ENCODE measurements at places on chromosomes 4 and X.

DNA sequence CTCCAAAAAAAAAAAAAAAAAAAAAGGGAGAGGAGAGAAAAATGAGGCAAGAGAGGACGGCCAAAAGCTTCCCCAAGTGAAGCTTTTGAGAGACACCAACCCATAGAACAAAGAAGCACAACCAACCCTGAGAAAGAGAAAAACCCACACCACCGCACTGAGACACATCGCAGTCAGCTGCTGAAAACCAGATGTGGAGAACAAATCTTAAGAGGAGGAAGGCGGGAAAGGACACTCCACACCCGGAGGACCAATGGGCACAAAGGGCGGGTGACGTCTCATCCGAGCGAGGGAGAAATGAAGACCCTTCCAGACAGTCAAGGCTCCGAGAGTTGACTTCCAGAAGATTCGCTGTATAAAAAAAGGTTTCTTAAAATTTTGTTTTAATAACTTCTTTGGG, 112.1 kb downstream of the AFAP1 start:
- no peak for DNase-seq

GRCh38 chrX:13215729-13216128, 104.1 kb downstream of the ATXN3L start:
- no peak for DNase-seq

- DNase-seq = no peak
These were observed 40.4 kb upstream of the MAOA start for GRCh38 chrX:43615660-43616059.

GRCh38 chrX:12955882-12956703, 18.8 kb upstream of the TMSB4X start:
- no peak for DNase-seq

DNA sequence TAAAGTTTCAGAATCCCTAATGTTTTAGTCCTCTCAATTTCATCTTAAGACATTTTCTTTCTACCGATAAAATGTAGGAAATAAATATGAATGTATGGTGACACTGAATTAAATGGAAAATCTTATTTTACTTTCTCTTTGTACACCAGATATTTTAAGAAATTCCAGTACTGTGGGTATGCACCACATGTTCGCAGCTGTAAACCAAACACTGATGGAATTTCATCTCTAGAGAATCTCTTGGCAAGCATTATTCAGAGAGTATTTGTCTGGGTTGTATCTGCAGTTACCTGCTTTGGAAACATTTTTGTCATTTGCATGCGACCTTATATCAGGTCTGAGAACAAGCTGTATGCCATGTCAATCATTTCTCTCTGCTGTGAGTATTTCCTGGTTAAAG, 26.9 kb downstream of the C4orf46 start:
- DNase-seq = no peak

DNA sequence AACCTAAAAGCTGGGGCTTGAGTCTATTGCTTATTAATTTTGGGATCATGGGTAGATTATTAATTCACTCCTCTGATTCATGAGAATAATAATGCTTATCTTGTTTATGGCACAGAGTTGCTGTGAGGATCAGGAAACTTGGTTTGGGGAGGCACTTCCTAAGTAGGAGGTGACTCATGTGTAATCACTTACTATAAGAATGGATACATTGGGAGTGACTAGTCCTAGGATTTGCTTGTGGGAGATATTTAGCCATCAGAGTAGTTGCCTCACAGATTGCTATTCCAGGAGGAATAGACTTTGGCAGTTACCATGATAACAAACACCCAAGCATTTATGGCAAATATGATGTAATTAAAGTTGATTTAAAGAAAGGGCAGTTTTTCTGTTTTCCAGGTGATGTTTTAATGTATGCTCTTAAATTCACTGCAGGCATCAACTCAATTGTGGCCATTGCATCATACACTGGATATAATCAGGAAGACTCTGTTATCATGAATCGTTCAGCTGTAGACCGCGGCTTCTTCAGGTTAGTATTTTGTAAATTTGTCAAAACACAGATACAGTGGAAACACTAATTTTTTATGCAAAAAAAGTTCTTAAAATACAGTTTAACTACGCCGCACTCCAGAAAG, 41.9 kb downstream of the POLR2B start:
- no peak for DNase-seq

DNA sequence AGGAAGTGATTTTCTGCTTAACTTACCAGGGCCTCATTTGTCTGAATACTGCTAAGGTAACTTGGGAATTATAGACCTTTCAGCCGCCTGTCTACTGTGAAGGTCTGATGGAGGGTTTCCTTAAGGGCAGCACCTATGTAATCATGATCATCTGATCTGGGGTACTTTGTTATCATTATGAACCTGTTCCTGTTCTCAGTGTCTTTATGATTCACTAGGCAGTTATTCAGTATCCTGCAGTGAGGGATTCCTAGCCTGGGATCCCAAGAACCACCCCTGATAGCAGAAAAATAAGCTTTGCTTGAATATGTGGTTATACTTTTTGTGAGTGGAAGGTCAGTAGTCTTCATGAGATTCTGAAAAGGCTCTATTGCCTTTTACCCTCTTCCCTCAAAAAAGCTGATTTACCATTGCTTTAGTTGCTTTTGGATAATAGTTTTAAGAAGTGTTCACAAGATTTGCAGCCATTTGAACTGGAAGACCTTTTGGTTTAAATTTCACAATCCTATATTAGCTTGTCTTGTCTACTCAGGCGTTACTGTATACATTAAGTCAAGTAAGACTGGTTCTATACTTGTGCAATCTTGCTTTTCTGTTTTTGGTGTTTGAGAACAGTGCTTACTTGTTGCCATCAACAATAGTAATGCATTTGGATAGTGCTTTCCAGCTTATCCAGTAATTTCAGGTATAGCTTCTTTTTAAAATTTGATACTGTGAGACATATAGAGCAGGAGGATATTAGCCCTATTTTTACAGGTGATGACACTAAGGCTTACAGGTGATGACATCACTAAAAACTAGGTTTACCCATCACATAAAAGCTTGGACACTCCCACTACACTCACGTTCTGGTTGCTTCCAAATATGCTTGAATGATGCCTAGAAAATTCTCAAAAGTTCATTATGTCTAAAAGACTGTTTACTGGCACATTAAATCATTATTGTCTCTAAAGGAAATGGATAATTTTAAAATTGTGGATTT, 60.0 kb downstream of the FHIP1A start:
- DNase-seq = no peak

GRCh38 chr4:30396772-30397475, 323.2 kb upstream of the PCDH7 start:
- DNase-seq = no peak

- DNase-seq = no peak
These were observed 163.3 kb upstream of the LEF1 start for GRCh38 chr4:108331905-108332632.

DNA sequence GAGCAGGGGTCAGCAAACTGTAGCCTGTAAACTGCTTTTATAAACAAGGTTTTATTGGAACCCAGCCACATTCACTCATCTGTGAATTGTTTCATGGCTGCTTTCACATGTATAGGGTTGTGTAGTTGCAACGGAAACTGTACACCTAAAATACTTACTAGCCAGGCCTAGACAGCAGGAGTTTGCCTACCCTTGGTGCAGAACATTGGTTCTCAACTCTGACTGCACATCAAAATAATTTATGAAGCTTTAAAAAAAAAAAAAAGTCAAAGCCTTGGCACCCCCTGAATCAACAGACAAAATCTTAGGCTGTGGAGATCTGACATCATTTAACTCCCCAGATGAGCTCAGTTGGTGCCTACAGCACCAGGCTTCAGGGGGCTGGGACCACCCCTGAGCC, 27.8 kb downstream of the ADGRA3 start:
- DNase-seq = no peak

DNA sequence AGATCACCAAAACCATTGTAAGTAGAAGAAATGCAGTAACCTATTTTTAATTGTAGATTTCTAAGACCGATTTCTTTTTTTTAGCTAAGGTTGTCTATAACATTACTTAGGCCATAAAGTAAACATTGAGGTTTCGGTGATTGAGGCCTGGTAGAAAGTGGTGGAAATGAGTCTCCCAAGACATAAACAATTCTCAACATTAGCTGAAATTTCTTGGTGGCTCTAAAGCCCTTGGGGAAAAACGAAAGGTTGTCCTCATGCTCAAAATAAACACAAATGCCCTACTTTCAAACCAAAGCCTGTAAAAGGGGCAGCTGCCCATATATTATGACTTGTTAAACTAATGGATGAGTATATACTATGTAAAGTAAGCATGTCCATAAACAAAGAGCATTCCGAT, 98.8 kb downstream of the SCFD2 start:
- DNase-seq = no peak

DNA sequence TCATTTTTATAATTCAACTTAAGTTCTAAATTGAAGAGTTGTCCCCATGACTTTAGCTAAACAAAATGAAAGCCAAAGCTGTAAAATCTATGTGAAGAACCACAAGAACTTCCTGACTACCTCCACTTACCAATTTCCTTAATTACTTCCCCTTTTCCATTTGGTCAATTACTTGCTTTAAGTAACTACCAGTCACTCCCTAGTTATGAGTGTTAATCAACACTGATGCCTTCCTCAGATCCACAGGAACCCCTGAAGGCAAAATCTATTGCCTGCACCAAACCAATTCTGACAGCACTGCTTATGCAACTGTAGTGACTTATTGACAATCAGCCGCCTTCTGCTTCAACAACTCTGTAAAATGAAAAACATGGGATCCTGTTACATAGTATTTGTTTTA, 10.5 kb downstream of the RBMX start:
- DNase-seq = no peak

GRCh38 chr4:89998469-89999011, 103.9 kb downstream of the MMRN1 start:
- peak; percentile 37 for DNase-seq

DNA sequence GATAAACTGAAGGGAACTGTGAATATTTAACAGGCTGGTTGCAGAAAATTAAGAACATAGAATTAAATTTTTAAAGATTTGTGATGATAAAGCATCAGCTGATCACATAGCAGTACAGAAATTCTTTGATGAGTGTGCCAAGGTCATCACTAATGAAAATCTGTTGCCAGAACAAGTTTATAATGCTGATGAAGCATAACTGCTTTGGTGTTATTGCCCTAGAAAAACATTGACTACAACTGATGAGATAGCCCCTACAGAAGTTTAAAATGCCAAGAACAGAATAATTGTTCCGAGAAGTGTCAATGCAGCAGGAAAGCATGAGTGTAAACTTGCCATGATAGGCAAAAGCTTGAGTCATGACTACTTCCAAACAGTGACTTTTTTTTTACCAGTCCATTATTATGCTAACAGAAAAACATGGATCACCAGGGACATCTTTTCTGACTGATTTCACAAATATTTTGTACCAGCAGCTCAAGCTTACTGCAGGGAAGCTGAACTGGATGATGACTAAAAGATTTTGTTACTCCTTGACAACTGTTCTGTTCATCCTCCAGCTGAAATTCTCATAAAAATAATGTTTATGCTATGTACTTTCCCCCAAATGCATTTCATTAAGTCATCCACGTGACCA, 1136.6 kb downstream of the FAT4 start:
- no peak for DNase-seq

- no peak for DNase-seq
These were observed 621.8 kb upstream of the GALNT7 start for GRCh38 chr4:172546782-172547181.

DNA sequence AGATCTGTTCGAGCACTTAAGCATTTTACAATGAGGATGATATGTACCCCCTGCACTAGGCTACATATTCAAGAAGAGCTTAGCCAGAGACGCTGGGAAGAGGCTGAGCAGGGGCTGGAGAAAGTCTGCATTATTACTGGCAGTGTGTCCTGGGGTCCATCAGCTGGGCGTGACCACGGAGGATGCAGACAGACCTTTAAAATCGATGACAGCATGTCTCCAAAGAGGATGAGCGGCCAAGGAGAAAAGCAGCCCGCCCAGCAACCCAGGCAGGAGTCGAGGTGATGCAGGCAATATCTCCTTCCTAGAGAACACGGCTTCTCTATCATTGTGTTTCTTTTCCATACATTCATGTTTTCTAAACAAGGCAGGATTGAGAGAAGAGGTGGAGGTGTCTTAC, 300.7 kb downstream of the USP46 start:
- DNase-seq = no peak

- DNase-seq = peak; percentile 99
These were observed 47.4 kb upstream of the PHOX2B start for GRCh38 chr4:41795796-41796385.

- no peak for DNase-seq
These were observed 18.4 kb downstream of the SNX25 start for GRCh38 chr4:185227713-185228278.

- DNase-seq = no peak
These were observed 54.6 kb upstream of the LDB2 start for GRCh38 chr4:16952896-16953630.

DNA sequence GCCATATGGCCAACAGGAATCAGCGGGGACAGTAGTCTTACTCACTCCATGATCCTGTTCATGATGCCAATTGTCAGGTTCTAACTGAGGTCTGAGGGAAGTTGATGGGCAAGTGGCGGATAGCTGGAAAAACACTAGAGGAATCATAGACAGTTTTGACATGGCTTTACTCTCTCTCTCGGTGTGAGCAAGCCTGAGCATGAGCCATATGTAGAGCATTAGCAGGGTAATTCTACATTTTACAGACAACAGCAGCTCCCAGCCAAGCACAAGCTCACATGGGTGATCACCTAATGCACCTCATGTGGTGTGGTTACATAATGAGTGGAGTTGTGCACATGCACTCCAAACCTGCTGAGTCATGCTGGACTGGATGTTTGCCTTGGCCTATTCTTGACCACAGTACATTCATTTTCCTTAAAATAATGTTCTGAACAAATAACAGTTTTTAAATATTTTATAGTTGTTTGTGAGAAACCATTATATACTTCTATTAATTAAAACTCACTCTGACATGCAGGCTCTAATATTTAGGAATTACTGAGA, 429.2 kb downstream of the GPAT3 start:
- DNase-seq = no peak

- DNase-seq = no peak
These were observed 1.5 kb upstream of the UGT2A3 start for GRCh38 chr4:68953056-68953596.

DNA sequence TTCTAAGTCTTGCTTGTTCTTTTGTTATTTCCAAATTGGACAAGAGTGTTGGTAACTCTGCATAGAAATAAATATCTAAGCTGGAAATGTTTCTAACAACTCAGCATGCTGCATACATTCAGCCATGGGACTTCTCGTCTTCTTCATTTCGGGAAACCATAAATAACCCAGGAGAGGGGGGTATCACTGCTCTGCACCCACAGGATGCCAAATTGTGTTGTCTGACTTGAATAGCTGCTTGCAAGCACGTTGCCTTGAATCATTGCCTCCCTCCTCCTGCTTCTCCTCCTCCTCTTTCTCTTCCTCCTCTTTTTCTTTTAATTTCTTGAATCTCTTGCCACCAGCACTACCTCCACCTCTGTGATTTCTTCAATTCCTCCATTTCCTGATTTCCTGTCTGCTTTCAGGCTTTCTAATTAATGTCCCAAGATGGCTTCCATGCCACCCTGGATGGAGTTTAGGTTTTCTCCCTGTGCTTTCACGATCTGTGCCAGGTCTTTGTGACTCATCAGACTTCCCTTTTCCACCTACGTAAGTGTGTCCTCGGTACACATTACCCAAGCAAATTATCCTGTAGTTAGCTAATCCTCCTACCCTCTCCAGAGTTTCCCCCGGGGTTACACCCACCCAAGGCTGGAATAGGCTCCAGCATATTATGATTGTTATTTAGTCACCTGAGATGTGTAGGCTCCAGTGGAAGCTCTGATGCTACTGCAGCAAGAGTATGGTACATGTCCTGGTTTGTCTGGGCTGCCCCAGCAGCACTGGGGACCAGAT, 122.6 kb upstream of the VCX3B start:
- DNase-seq = no peak
